Pulmonary artery endothelial cell (primary cell): ENCODE measurements at places on chromosomes 7 and 10.
A peak's percentile ranks its signal among the peaks of the same experiment; 100 is the strongest.

DNA sequence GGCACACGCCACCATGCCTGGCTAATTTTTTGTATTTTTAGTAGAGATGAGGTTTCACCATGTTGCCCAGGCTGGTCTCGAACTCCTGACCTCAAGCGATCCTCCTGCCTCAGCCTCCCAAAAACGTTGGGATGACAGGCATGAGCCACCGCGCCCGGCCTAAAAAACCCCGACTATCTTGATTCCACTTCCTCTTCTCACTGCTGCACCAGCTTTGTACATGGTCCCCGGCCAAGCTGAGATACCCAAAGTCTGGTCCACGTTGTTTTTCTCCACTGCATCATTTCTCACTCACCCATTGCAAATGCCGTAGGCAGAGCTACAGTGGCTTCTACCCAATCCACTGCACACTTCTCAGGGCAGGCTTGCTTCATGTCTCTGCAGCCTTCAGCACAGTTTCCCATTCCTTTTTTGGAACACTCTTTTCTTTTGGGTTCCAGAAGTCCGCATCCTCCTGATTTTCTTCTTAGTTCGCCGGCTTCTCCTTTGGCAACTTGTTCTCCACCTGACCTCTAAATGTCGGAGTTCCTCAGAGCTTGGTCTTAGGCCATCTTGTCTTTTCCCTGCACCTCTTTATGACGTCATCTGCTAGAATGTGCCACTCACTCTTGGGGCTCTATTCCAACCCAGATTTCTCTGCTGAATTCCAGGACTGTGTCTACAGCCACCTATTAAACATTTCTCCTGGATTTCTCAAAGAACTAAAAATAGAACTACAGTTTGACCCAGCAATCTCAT is 6.0 kb upstream of the GNB2 start:
- no peak for DNase-seq

- DNase-seq: no peak
Observed at GRCh38 chr7:51038573-51038972, 255.9 kb upstream of the GRB10 start.

DNA sequence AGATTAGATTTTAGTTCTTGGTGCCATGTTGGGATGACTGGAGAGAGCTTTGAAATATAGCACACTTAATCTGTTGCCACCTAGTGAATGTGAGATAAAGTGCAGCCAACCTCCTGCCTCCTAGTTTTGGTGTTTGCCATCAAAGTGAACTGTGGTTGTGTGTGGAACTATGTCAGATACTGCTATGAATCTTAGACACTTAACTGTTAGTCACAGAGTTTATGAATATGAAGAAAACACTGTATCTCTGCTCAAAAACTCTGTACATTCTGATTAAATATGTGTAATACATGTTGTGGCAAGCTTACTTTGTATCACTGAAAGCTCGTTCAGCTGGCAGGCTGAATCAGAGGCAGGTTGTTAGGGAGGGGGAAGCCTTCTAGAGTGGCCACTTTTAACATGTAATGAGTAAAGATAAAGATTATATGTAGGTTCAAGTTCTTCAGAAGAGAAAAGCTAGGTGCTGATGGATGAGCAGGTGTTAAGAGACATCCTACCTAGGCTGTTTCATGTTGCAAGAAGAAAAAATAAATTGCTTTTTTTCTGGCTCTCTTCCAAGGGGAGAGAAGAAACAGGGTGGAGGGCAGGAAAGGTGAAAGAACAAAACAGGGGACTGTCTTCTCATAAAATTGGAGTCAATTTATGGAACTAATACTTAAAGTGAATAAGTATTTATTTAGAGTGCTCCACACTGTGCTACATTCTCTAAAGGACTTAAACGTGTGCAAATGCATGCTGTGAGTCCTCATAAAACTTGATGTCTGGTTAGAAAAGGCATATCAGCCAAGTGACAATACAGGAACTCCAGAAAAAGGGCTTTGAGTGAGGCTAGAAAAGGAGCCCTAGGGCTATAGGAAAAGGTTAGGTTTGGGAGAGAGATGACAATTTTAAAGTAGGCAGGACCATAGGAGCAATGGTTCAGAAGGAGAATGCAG is 14.1 kb upstream of the LAMB1 start:
- DNase-seq: no peak

GRCh38 chr10:52999681-53000080 is 227.1 kb upstream of the MBL2 start:
- no peak for DNase-seq

- DNase-seq: no peak
Observed at GRCh38 chr10:124002391-124003069, 90.9 kb downstream of the CHST15 start.

GRCh38 chr7:73454424-73454823 is 20.8 kb downstream of the FZD9 start:
- no peak for DNase-seq

GRCh38 chr10:103910442-103911012 is 7.5 kb downstream of the STN1 start:
- DNase-seq: no peak

DNA sequence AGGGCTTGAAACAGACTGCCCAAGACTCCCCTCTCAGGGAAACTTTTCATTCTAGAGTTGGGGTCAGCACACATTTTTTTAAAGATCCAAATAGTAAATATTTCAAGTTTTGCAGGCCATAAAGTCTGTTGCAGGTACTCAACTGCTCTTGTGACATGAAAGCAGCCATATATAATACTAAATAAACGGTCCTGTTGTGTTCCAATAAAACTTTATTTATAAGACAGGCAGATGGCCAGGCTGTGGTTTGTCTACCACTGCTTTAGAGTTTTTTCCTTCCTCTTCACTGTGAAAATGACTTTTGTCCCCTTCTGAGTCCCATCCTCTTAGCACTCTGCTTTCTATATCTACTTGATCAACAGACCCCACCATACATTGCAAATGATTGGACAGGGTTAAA is 40.5 kb upstream of the TM9SF3 start:
- no peak for DNase-seq

DNA sequence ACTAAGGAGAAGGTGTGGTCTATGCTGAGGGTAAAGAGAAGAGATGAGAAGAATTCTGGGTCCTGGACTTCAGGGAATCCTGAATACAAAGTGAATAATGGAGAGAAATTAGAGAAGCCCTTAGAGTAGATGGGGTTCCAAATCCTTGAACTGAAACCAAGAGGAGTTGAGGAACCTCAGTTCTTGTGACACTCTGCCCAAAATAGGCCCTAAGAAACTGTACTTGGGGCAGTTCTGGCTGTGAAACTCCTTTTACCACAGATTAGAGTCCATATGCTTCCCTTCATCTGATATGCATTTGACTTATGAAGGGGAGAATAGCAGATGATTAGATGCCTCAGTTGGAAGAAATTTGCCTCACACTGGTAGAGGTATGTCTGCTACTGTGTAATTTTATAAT is 19.0 kb downstream of the TES start:
- no peak for DNase-seq

GRCh38 chr7:83821866-83822265 is 172.9 kb upstream of the SEMA3E start:
- no peak for DNase-seq

- DNase-seq: no peak
Observed at GRCh38 chr7:151515276-151515565, 4.5 kb downstream of the RHEB start.

DNA sequence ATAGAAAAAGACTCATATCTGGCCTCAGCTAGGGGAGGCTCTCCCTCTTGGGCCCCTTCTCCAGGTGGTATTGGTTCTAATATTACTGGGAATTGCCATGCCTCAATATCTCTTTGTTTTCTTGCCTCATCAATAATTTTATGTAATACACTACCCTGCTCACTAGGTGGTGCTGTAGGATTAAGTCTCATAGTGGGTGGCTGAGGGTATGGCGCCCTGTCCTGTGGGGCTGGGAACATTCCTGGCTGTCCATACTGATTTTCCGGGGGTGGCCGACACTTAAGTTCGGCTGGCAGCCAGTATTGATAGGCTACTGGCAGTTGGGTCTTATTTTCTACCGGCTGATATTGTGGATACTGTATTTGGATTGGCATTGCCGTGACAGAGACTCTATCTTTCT is 9.0 kb upstream of the TAS2R3 start:
- no peak for DNase-seq

DNA sequence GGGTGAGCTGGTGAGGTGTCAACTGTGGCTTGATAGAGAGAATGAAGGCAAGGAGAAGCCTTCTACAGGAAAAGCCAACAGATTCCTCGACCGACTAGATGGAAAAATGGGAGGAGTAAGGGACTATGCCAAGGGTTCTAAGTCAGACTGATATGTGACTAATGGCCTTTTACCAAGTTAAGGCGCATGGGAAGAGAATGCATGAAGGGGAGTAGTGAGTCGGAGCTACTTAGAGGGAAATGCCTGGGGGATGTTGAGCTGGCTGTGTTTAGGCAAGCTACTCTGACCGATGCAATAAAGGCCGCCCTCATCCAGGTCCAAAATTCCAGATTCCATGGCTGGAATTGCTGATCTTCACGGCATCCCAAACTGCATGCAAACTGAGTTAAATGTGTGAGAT is 48.2 kb downstream of the APBB1IP start:
- DNase-seq: no peak

GRCh38 chr7:128098629-128099028 is 67.4 kb upstream of the LRRC4 start:
- DNase-seq: no peak

DNA sequence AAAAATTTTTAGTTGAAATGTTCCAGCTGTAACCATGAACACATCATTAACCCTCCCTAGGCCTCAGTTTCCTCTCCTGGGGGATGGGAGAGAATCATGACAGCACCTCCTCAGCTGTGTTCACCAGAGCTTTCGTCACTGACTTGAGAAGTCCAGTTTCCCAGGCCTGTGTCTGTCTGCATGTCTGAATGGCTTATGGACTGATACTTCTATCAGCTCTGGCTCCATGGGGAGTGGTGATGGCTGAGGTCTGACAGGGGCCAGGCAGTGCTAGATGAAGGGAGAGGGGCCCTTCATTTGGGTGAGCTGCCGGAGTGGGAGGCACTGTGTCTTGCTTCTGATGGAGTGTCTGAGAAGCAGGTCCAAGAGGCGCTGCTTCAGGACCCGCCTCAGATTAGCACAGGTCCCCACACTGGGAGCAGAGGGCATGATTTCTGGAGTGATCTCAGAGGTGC is 192.9 kb downstream of the PTPN20 start:
- no peak for DNase-seq

GRCh38 chr10:89301232-89301631 is 614 bp upstream of the IFIT2 start:
- DNase-seq: no peak

- no peak for DNase-seq
Observed at GRCh38 chr10:96309628-96310320, 5.5 kb downstream of the DNTT start.

DNA sequence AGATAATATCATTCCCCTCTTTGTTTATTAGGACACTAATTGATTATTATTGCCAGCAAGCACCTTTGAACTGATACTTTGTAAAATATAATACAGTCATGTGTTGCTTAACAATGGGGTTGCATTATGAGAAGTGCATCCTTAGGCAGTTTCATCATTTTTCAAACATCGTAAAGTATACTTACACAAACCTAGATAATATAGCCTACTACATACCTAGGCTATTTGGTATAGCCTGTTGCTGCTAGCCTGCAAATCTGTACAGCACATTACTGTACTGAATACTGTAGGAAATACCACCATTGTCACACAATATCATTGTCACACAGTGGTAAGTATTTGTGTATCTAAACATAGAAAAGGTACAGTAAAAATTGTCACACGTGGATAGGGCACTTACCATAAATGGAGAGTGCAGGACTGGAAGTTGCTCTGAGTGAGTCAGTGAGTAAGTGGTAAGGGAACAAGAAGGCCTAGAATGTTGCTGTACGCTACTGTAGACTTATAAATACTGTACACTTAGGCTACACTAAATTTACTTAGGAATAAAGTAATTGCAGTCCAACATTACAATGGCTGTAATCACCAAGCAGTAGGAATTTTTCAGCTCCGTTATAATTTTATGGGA is 70.7 kb downstream of the LCOR start:
- DNase-seq: no peak

GRCh38 chr7:32586291-32587221 is 91.3 kb downstream of the AVL9 start:
- peak; percentile 90 for DNase-seq

DNA sequence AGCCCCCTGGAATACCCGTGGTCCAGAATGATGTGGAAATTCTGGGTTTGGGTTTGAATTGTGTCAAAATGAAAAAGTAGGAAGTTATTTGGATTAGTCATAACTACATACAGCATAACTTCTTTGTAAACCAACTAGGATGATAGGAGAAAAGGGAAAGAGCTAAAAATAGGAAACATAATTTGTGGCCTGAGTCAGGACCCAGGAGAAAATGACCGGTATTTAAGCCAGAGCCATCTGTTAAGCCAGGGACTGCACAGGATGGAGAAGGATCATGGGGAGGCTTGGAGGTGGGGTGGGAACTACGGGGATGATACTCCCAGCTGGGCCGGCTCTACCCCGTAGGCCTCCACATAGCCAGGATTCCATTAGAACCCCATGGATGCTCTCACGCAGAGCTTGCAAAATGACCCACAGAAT is 98.6 kb downstream of the MYOF start:
- DNase-seq: no peak

GRCh38 chr10:64115908-64116643 is 594.9 kb downstream of the REEP3 start:
- DNase-seq: no peak

GRCh38 chr10:48457949-48458661 is 146.8 kb downstream of the ARHGAP22 start:
- DNase-seq: no peak

DNA sequence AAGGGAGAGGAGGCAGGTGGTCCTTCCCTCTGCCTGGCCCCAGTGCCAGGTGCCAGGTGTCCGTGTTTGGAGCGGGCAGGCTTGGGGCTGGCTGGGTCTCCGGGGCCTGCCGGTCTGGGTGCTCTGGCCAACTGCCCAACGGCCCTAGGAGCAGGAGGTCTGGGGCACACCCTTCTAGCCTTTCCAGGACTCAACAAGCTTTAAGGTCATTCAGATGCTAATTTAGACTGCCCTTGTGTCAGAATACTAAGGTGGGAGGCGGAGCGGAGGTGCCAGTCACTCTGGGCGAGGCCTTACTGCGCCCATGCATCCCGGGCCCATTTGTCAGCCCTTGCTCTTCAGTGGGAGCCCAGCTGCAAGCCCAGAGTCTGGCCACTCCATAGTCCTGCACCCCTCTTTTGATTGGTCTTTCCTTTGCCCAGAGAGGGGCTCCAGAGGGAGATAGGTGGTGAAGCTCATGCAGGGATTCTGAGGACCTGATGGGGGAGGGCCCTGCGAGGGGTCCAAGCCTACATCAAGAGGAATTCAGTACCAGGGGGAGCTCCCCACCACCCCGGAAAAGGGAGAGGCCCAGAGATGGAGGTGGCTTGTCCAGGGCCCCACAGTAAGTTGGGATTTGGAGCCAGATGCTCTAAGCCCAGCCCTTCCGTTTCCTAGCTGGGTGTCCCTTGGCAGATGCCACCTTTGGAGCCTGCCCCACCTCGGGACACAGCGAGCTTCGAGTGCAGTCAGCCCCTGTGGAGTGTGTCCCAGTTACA is 1.3 kb downstream of the PGAM2 start:
- no peak for DNase-seq

DNA sequence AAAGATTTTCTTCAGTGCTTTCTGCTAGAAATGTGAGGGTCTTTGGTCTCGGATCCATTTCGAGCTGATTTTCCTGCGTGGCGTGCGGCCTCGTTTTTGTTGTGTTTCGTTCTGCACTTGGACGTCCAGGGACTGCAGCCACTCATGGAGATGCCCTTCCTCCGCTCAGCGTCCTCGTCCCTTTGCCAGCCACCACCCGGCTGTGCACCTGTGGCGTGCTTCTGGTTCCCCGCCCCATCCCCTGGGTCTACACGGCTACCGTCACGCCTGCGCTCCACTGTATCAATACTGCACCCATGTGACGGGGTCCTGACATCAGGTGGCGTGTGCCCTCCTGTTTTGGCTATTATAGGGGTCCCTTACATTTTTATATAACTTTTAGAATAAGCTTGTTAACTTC is 42.7 kb upstream of the NKX6-2 start:
- no peak for DNase-seq
